ENCODE measurements at places on chromosomes 4 and X. TPM values are rescaled to one million over a fixed set of nuclear protein-coding genes. Genes with fewer than 3 reads are reported as not detected.

DNA sequence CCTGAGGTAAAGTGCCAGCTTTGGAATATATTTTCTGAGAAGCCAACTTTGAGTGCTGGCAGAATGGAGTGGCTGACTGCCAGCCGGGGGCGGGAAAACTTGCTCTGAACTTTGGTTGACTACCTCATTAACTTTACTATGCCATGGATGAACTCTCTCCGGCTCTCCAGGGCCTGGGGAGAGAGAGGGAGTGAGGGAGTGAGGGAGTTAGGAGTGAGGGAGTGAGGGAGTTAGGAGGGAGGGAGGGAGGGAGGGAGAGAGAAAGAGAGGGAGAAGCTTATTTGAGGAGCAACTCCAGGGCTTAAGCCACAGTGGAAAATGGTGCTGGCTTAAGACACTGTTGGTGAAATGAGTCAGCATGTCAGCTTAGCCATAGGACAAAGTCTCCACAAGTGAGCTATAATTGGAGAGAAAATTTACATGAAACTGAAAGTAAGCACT, 280.9 kb upstream of the RPS6KA3 start:
- H3K4me3 ChIP-seq = no peak overlapping the region
- peak; percentile 68 for DNase-seq
- H3K27me3 ChIP-seq = no peaks in the 10 kb centered on the region
- H3K36me3 ChIP-seq = no peaks in the 10 kb centered on the region

TCEAL7 gene
- 15.4 TPM for polyA plus RNA-seq

DSPP gene
- not detected for polyA plus RNA-seq

- H3K4me3 ChIP-seq = no peak overlapping the region
- H3K27ac ChIP-seq = no peak overlapping the region
- H3K36me3 ChIP-seq = no peaks in the 10 kb centered on the region
- no peaks in the 10 kb centered on the region for H3K4me1 ChIP-seq
These were observed 192.7 kb upstream of the STS start for GRCh38 chrX:6954836-6955235.

- H3K27ac ChIP-seq = peak overlapping the region; percentile 34
- no peak overlapping the region for H3K4me3 ChIP-seq
- H3K4me1 ChIP-seq = peaks cover 10% of the 10 kb centered on the region
- H3K27me3 ChIP-seq = no peaks in the 10 kb centered on the region
These were observed 35.3 kb upstream of the TENM3 start for GRCh38 chr4:182207830-182208396.

MAGEA8 gene
- polyA plus RNA-seq = not detected

DNA sequence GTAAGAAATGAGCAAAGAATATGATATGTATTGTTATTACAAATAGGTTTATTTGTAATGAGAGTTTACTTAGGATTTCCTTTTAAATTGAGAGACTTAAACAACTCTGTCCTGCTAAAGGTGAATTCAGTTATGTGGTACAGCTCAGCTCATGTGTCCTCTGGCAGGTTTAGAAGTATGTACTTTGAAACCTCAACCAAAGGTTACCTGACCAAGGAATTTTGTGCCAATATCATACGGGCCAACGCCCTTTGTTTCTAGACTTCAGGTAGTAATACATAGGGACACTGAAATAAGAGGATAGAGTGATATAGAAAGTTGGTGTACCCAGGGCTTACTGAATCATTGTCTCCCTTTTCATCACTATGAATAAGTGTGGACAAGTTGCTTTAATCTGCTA, 25.7 kb downstream of the SLAIN2 start:
- H3K4me1 ChIP-seq = no peaks in the 10 kb centered on the region
- no peak for DNase-seq
- no peaks in the 10 kb centered on the region for H3K36me3 ChIP-seq
- H3K27me3 ChIP-seq = no peaks in the 10 kb centered on the region
- no peak overlapping the region for H3K27ac ChIP-seq
- H3K4me3 ChIP-seq = no peak overlapping the region

RNF150 gene
- polyA plus RNA-seq = 6.6 TPM

IGFBP7 gene
- 338 TPM for polyA plus RNA-seq

GRCh38 chr4:179076865-179077264, 1634.6 kb upstream of the AGA start:
- no peaks in the 10 kb centered on the region for H3K27me3 ChIP-seq
- H3K4me3 ChIP-seq = no peak overlapping the region
- H3K36me3 ChIP-seq = no peaks in the 10 kb centered on the region
- no peak overlapping the region for H3K27ac ChIP-seq
- DNase-seq = no peak

ERCC6L gene
- polyA plus RNA-seq = 2.3 TPM

DNA sequence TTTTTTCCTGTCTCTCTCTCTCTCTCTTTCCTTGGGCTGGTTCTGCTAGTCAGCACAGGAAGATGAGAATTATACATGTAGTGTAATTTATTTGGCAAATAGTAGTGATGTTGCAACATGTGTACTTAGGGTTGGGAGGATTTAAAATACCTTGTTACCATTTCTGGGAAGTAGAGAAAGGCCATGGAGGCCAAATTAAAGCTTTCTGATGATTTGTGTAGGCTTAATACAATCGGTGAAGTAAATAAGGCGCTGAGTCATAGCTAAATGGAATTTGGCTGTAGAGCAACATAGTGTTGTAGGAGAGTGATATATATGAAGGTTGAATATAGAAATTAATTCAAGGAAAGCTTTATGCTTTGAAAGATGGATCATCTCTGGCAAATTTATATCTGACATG, 295.3 kb downstream of the GRID2 start:
- H3K4me1 ChIP-seq = no peaks in the 10 kb centered on the region
- no peaks in the 10 kb centered on the region for H3K27me3 ChIP-seq
- H3K4me3 ChIP-seq = no peak overlapping the region
- no peak for DNase-seq

GRCh38 chrX:151703487-151703886, 8.2 kb downstream of the PRRG3 start:
- H3K27ac ChIP-seq = no peak overlapping the region
- no peaks in the 10 kb centered on the region for H3K27me3 ChIP-seq
- H3K36me3 ChIP-seq = no peaks in the 10 kb centered on the region
- no peak for DNase-seq
- no peaks in the 10 kb centered on the region for H3K4me1 ChIP-seq

GRCh38 chr4:68299492-68300457, 50.1 kb downstream of the YTHDC1 start:
- peaks cover 2% of the 10 kb centered on the region for H3K27me3 ChIP-seq
- H3K4me3 ChIP-seq = no peak overlapping the region
- no peaks in the 10 kb centered on the region for H3K36me3 ChIP-seq
- no peak for DNase-seq
- no peak overlapping the region for H3K27ac ChIP-seq

- peak; percentile 54 for DNase-seq
- no peak overlapping the region for H3K4me3 ChIP-seq
- H3K27me3 ChIP-seq = no peaks in the 10 kb centered on the region
These were observed 4.0 kb upstream of the ZFX start for GRCh38 chrX:24145303-24146186.

- H3K36me3 ChIP-seq = no peaks in the 10 kb centered on the region
- H3K27me3 ChIP-seq = no peaks in the 10 kb centered on the region
- DNase-seq = peak; percentile 54
- H3K4me1 ChIP-seq = no peaks in the 10 kb centered on the region
These were observed 105.6 kb downstream of the CNKSR2 start for GRCh38 chrX:21479695-21480270.

DNA sequence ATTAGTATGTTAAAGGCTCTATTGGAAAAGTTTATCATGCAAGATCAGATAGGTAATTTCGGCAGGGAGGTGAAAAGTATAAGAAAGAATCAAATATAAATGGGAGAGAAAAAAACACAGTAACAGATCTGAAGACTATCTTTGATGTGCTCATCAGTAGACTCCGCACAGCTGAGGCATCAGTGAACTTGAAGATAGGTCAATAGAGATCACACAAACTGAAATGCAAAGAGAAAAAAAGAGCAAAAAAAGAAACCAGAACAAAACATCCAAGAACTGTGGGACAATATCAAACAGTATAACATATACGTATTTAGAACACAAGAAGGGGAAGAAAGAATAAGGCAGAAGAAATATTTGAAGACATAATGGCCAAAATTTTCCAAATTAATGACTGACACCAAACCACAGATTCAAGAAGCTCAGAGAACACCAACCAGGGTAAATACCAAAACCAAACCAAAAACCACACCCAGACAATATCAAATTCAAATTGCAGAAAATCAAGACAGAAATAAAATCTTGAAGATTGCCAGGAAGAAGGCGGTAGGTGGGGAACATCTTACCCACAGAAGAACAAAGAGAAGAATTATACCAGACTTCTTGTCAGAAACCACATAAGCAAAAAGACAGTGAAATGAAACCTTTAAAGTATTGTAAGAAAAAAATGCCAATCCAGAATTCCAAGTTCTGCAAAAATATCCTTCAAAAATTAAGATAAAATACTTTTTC, 29.1 kb downstream of the PFKFB1 start:
- H3K36me3 ChIP-seq = no peaks in the 10 kb centered on the region
- peaks cover 2% of the 10 kb centered on the region for H3K27me3 ChIP-seq
- no peak for DNase-seq
- no peaks in the 10 kb centered on the region for H3K4me1 ChIP-seq

DNA sequence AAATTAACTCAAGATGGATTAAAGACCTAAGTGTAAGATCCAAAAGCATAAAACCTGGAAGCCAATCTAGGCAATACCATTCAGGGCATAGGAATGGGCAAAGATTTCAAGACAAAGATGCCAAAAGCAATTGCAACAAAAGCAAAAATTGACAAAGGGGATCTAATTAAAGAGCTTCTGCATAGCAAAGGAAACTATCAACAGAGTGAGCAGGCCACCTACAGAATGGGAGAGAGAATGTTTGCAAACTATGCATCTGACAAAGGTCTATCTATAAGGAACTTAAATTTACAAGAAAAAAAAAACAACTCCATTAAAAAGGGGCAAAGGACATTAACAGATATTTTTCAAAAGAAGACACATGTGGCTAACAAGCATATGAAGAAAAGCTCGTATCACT, 171.9 kb downstream of the RAB28 start:
- H3K27ac ChIP-seq = no peak overlapping the region
- no peaks in the 10 kb centered on the region for H3K4me1 ChIP-seq
- DNase-seq = no peak
- H3K4me3 ChIP-seq = no peak overlapping the region
- no peaks in the 10 kb centered on the region for H3K27me3 ChIP-seq
- no peaks in the 10 kb centered on the region for H3K36me3 ChIP-seq

DNA sequence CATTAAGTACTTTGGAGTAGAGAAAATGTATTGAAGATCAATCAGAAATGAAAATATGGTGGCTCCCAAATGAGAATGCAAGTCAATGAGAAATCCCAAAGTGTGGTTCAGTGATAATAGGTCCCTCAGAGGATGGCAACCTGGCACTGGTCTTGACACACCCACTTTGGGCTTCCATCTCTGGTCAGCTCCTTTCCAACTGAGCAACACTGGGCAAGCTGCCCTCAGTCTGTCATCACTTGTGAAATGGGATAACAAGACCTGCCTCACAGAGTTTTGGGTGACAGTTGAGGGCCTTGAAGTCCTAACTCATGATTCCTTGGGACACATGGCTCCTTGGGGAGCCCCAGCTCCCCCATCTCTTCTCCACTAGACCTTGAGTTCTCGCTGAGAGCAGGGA, 29.0 kb upstream of the MAMLD1 start:
- H3K36me3 ChIP-seq = no peaks in the 10 kb centered on the region
- peaks cover 5% of the 10 kb centered on the region for H3K27me3 ChIP-seq
- no peaks in the 10 kb centered on the region for H3K4me1 ChIP-seq
- H3K4me3 ChIP-seq = no peak overlapping the region
- H3K27ac ChIP-seq = no peak overlapping the region

DNAAF6 gene
- not detected for polyA plus RNA-seq

DNA sequence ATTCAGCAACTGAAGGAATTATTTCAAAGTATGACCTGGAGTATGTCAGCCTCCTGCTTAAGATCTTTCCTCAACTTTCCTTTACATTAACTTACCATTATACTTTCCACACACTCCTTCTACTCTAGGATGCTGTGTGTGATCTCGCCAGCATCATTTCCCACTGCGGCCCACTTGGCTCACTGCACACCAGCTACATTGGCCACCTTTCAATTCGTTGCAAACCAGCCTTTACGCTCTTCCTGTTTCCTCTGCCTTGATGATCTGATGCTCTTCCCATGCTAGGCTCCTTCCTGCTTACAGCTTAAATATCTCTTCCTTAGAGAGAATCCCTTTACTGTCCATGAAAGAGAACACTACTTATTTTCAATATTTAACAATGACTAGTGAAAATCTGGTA, 95.1 kb downstream of the GPM6A start:
- no peaks in the 10 kb centered on the region for H3K4me1 ChIP-seq
- H3K27me3 ChIP-seq = no peaks in the 10 kb centered on the region
- DNase-seq = no peak
- no peak overlapping the region for H3K4me3 ChIP-seq
- no peak overlapping the region for H3K27ac ChIP-seq

GRCh38 chr4:165965503-165965902, 92.5 kb downstream of the TLL1 start:
- H3K27ac ChIP-seq = no peak overlapping the region
- no peak overlapping the region for H3K4me3 ChIP-seq
- H3K4me1 ChIP-seq = no peaks in the 10 kb centered on the region
- no peaks in the 10 kb centered on the region for H3K27me3 ChIP-seq

DNA sequence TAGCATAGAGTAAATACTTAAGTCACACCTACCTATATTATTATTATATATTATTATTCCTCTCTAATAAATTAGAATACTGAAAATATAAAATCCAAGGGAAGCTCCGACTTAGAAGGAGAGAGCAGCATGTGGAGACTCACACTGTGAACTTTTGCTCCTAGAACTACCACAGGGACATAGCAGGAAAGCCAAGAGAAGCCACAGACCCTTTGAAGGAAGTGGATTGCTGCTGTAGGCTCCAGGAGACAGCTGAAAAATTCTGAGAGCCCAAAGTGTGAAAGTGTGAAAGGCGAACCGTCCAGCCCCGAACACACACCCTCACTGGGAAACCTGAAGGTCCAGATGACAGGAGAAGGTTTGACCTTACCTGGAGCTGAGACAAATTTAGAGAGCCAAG, 177.0 kb downstream of the FAM13A start:
- no peak overlapping the region for H3K27ac ChIP-seq
- no peaks in the 10 kb centered on the region for H3K4me1 ChIP-seq
- no peak for DNase-seq
- no peaks in the 10 kb centered on the region for H3K36me3 ChIP-seq
- no peaks in the 10 kb centered on the region for H3K27me3 ChIP-seq

GRCh38 chr4:71382900-71383560, 44.2 kb downstream of the SLC4A4 start:
- H3K27me3 ChIP-seq = no peaks in the 10 kb centered on the region
- H3K4me1 ChIP-seq = peaks cover 6% of the 10 kb centered on the region
- H3K4me3 ChIP-seq = no peak overlapping the region
- peaks cover 20% of the 10 kb centered on the region for H3K36me3 ChIP-seq

DNA sequence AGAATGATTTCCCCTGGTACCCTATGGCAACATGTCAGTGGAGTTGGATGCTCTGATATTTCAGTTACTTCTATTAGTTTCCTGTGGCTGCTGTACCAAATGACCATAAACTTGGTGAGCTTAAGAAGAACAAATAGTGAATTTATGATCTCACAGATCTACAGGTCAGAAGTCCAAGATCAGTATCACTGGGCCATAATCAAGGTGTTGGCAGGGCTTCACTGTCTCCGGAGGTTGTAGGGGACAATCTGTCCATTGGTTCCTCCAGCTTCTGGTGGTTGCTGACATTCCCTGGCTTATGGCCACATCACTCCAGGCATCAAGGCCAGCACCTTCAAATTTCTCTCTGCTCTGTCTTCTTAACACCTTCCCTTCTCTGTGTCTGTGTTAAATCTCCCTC, 37.9 kb upstream of the ELOVL6 start:
- H3K27ac ChIP-seq = no peak overlapping the region
- H3K4me1 ChIP-seq = no peaks in the 10 kb centered on the region
- DNase-seq = no peak
- no peak overlapping the region for H3K4me3 ChIP-seq
- H3K36me3 ChIP-seq = no peaks in the 10 kb centered on the region
- H3K27me3 ChIP-seq = no peaks in the 10 kb centered on the region

Measured in IMR-90 (cell line).